H1 (cell line): ENCODE measurements at places on chromosomes 11 and 22. TPM values are rescaled to one million over a fixed set of nuclear protein-coding genes. Genes with fewer than 3 reads are reported as not detected.

ACR gene
- polyA plus RNA-seq, result 0.05 TPM in 1 of 2 replicates, not detected in the other

GAL3ST1 gene
- 32.1 and 32.5 TPM in 2 replicates for polyA plus RNA-seq

POU2AF3 gene
- polyA plus RNA-seq, result 4.7 and 5.7 TPM in 2 replicates

ADM2 gene
- 3.3 and 6.8 TPM in 2 replicates for polyA plus RNA-seq

DERL3 gene
- polyA plus RNA-seq, result 19.5 and 27.8 TPM in 2 replicates

NCR3LG1 gene
- 0.49 and 0.68 TPM in 2 replicates for polyA plus RNA-seq

DBX1 gene
- 0.05 TPM in 1 of 2 replicates, not detected in the other for polyA plus RNA-seq

SMC1B gene
- polyA plus RNA-seq, result 0.02 TPM in 2 replicates

TIGD3 gene
- 1.1 TPM in 2 replicates for polyA plus RNA-seq

IL18 gene
- polyA plus RNA-seq, result 0.13 and 0.29 TPM in 2 replicates

EFCAB6 gene
- 0.32 and 0.57 TPM in 2 replicates for polyA plus RNA-seq

UPK3A gene
- 1.7 and 2.4 TPM in 2 replicates for polyA plus RNA-seq

KDM4F gene
- not detected in 2 replicates for polyA plus RNA-seq

SYT13 gene
- polyA plus RNA-seq, result 4.8 and 7.5 TPM in 2 replicates
